ENCODE measurements at places on chromosomes 11 and 22.

DNA sequence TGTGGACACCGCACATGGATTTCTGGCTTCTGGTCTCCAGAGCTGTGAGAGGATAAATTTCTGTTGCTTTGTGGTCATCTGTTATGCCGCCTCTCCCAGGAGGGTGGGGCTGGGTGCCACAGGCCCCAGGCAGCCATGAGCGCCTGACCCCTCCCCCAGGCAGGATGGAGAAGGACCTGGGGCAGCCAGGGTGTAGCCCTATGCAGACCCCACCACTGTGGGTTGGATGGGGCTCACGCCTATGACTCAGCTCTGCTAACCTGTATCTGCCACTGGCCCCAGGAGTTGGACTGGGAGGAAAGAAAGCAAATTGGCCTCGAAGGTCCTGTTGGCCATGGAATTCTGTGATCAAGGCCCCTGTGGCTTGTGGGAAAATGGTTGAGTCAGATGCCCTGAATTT lies 1351.1 kb downstream of the BRD1 start:
- DNase-seq: no peak

GRCh38 chr11:111421251-111421650 lies 42.2 kb upstream of the POU2AF1 start:
- no peak for DNase-seq

DNA sequence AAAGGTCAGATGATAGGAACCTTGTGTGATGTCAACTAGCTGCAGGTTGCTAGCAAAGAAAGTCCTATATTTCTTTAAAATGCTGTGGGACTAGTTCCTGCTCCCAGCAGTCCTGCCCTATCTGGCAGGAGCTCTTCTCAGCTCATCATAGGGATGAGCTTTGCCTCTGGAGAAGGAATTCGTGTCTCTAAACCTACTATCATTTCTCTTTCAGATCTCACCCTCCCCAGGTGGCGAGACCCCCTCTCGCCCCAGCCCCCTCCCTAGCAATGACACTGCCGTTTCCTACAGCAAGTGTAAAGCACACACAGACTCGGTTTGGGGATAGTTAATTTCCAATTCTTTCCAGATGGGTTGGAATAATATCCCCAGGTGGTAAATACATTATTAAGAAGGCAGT lies 533.3 kb downstream of the OPCML start:
- DNase-seq: no peak

- no peak for DNase-seq
Observed at GRCh38 chr22:42064629-42065028, 6.0 kb downstream of the NAGA start.

- no peak for DNase-seq
Observed at GRCh38 chr11:32326522-32326921, 108.8 kb downstream of the WT1 start.

GRCh38 chr22:45242778-45243191 lies 2.1 kb upstream of the KIAA0930 start:
- DNase-seq: no peak

- no peak for DNase-seq
Observed at GRCh38 chr11:34744511-34744910, 123.6 kb downstream of the EHF start.

DNA sequence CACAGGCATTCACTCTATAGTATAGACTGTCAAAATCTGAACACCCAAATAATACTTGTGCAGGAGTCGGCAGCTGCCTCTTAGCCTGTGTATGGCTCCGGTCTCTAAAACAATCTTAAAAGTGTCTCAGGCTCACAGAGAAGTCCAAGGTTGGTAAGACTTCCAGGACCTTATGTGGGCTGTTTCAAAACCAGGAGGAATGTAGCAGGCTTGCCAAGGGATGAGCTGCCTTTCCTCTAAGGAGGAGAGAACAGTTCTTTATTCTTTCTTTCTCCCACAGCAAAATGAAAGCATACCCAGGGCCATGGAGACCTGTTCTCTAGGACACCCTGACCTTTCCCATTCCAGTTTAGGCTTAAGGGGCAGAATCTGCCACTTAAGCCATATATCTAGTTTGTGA lies 176.5 kb downstream of the TRPC6 start:
- DNase-seq: no peak

GRCh38 chr11:3178349-3178748 lies 13.2 kb upstream of the OSBPL5 start:
- DNase-seq: no peak

- DNase-seq: no peak
Observed at GRCh38 chr22:30433227-30433626, 7.7 kb downstream of the MTFP1 start.

All from C1 segment of cervical spinal cord (tissue), 14 donors.